Cardiac muscle cell (in vitro differentiated cells and primary cell): ENCODE measurements at places on chromosomes 11 and 22. TPM values are rescaled to one million over a fixed set of nuclear protein-coding genes. Genes with fewer than 3 reads are reported as not detected.

The FZD4 gene
- polyA plus RNA-seq, result 18.8 and 19.3 TPM in 2 replicates

The HBG2 gene
- 0.54 TPM in 1 of 2 replicates, not detected in the other for polyA plus RNA-seq

The ANO1 gene
- polyA plus RNA-seq, result 0.09 TPM in 1 of 2 replicates, not detected in the other

The HBD gene
- polyA plus RNA-seq, result 2.8 TPM in 1 of 2 replicates, not detected in the other

The CHADL gene
- polyA plus RNA-seq, result 0.49 and 1.8 TPM in 2 replicates

The CST6 gene
- polyA plus RNA-seq, result not detected in 2 replicates

The DRICH1 gene
- polyA plus RNA-seq, result not detected in 2 replicates

The SLC1A2 gene
- polyA plus RNA-seq, result 0.76 and 1.4 TPM in 2 replicates
